ENCODE measurements at places on chromosomes 6 and 20.

GRCh38 chr6:133741375-133741861, 147.5 kb upstream of the TCF21 start:
- no peak for DNase-seq

DNA sequence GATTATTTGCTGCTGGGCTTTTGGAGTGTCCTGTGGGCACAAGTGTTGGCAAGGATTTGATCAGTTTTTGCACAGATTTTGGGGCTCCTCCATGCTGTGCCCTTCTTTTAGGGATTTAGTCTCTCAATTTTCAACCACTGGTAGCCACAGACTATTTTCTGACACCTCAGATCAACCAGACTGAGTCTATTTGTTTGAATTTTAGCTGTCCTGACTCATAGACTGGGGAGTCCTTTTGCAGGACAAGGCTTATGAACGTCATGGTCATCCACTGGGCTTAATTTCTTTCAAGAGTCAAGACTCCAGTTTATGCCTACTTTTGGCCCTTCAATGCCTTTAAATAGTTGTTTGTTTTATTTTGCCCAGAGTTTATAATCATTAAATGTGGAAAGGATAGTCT, 59.3 kb downstream of the BCKDHB start:
- no peak for DNase-seq

DNA sequence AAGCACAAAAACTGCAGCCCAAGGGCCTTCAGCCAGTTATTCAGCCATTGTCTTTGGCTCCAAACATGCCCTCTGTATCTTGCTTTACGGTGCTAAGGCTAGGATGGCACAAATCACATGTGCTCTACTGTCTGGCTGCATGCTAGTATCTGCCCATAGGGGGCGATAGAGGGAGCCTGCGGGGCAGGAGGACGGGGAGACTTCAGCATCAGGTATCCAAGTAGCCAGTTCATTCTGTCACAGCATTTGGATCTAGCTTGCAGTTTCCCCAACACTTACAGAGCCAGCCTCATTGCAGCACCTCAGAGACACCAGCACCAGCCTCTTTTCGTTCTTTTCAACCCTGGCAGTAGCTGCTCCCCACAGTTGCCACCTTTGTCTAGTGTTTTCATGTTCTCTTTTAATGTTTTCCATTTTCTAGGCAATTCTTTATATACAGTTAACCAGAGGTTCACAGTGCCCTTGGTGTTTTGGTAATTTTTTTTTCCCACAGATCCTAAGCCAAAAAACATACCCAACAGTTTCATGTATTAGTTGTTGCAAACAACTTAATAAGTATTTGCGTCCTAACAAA, 705.9 kb downstream of the PTPRT start:
- DNase-seq, result no peak

- DNase-seq, result no peak
Observed at GRCh38 chr20:64001607-64002011, 20.7 kb downstream of the PRPF6 start.

GRCh38 chr6:118869350-118869749, 24.6 kb upstream of the ASF1A start:
- DNase-seq, result no peak

GRCh38 chr20:41746635-41747034, 128.5 kb upstream of the CHD6 start:
- DNase-seq, result no peak

DNA sequence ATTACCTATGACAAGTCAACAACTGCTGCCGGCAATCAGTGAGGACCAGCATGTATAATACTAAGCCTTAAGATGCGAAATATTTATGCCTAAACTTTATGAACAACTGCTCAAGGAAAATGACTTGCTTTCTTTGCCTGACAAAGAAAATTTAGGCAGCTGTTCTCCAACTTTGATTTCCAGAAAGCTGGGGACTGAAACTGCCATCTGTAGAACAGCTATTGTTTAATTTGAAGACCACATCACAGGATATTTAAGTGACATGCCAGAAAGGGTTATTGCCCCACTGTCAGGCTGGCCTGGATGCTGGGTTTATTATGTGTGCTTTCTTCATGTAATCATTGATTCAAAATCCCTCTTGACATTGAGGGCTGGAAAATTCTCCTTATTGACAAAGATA, 153.9 kb upstream of the ENPP5 start:
- DNase-seq, result no peak

DNA sequence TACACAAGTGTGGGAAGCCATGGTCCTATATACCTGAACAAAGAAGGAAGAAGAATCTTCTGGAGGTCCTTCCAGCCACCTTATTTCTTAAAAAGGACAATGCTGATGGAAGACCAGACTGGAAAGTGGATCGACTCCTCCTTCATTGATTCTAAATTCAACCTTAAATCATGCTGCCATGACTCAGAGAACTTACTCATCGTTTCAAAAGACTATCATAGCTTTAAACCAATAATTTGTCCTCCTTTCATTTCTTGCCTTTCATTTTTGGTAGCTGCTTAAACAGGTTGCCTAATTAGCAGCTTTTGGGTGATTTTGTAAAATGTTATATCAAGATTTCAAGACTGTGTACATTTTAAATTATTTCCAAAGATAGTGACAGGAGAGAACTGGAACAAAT, 60.8 kb downstream of the RTN4IP1 start:
- DNase-seq, result no peak

DNA sequence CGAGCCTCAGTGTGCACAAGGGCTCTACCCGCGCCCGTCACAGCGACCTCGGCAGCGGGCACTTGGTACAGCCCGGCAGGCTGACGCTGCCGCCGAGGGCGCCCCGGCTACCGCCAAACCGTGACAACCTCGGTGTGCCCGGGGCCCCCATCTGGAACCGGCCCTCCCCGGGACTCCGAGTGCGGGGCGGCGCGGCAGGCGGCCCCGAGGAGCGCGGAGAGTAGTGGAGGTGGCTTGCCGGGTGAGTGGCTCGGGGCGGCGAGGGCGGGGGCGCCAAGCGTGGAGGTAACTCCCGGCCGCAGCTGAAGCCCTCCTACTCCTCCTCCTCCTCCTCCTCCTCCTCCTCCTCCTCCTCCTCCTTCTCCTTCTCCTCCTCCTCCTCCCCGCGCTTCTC, at the start of gene ISM1:
Gene ISM1, plus strand, starts transcription at position 371 of the 394 bp plus-strand sequence. CDS start 503 bp downstream, outside the sequence.
- peak; percentile 22 for DNase-seq

DNA sequence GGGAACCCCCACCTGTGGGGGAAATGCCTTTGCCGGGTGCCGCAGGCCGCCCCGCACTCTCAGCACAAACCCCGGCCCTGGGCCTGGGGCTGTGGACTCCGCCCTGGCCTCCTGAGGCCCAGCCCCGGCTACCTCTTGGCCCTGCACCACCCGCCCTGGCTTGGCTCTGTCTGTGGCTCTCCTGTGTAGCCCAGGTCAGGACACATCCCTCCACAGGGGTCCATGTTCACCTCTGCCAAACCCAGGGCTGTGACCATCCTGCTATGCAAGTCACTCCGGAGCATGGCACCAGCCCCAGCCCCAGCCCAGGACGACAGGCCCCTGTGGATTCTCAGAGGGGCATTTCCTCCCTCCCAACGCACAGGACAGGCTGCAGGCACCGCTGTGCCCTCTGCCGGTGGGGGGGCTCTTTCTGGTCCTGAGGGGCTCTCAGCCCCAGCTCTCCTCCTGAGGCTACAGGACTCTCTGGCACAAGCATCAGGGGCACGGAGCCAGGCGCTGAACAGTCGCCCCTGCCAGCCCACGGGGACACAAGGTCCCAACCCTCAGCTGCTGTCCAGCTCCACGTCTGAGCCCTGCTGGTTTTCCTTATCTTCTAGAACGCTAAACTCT, 45.7 kb downstream of the TAF4 start:
- no peak for DNase-seq

DNA sequence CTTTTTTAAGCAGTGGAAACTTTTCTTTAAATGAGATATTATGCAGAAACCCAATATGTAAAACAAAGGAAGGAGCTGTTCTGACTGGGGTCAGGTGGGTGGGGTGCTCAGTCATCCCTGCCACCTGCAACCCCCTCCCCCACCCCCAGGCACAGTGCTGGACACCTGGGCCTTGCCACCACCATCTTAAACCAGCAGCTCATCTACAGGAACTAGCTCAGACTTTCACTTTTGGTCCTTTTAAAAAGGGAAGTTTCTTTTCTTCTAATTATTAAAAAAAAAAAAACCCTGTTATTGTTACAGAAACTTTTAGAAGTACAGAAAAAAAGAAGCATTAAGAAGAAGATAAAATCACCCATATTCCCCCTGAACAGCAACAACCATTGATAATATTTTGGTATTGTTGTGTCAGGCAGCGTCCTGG, 37.1 kb downstream of the PPP1R16B start:
- DNase-seq, result no peak

DNA sequence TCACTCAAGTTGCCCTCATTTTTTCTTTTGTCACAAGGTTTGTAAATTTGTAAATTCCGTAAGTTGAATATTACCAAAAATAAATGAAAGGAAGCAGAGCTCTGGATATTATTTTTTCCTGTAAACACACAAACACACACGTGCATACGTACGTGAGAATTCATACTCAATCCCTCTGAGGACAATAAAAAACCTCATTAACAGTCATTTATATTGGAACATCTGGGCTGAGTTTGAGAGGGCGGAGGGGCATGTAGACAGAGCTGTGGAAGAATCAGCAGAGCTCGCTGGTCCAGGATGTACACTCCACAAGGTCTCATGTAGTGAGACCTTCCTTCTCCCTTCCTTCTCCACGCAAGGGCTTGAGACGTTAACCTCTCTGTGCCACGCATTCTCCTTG, 24.2 kb upstream of the DOK5 start:
- no peak for DNase-seq

- no peak for DNase-seq
Observed at GRCh38 chr6:62035952-62036351, 250.1 kb downstream of the KHDRBS2 start.

GRCh38 chr6:139588076-139588639, 213.7 kb upstream of the CITED2 start:
- DNase-seq, result no peak

DNA sequence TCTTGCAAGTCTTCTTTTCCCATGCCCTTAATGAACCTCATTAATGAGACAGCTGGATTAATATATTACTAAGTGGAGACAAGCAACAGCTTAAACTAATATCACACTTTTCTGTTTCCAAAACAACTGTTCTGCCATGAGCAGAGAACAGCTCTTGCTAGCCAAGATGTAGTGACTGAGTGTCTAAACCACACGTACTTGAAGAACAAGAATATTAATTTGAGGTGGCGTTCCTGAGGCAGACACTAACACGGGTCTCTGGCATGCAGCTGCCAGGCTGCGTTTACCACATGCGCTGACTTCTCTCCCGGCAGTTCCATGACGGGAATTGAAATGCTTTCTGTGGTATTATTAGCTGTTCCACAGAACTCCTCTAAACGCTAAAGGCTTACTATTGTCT, 80.6 kb downstream of the FNDC1 start:
- DNase-seq, result no peak

GRCh38 chr20:45080867-45081624, 19.9 kb downstream of the KCNS1 start:
- no peak for DNase-seq

DNA sequence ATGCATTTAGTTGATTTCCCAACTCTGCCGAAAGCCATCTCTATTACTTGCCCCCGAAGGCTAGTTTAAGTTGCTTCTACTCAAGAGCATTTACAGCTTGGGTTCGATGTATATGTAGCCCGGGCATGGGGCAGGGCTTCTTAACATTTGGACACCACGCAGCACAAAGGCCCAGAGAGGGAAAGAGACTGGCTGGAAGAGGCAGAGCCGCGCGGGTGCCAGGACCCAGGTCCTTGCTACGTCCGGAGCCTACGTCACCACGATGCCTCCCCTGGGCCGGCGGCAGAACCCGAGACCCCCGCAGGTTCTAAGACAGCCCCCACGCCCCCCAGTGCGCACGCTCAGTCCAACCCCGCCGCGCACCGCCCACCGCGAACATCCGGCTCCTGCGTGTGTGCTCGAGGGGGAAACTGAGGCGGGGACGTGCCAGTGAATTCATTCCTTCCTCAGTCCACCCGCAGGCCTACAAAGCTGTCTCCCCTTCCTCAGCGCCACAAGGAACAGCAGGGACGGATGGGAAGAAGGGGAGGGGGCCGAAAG, 367 bp upstream of the PCIF1 start:
- DNase-seq, result no peak

DNA sequence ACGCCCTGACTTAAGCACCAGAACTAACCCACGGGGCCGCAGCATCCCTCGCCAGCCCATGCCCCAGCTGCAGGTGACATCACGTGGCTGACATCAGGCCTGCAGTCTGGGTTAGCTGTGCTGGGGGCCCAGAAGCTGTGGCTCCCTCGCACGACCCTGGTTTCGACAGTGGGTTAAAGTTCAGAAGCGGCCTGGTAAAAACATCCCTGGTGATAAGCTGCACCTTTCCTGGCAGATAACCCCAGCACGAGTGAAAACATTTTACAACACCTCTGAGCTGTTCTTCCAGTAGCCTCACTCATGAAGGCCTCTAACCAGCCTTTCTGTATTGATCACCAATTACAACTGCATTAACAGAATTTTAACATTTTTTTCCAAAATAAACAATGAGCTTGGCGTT, 136.4 kb upstream of the RREB1 start:
- no peak for DNase-seq

DNA sequence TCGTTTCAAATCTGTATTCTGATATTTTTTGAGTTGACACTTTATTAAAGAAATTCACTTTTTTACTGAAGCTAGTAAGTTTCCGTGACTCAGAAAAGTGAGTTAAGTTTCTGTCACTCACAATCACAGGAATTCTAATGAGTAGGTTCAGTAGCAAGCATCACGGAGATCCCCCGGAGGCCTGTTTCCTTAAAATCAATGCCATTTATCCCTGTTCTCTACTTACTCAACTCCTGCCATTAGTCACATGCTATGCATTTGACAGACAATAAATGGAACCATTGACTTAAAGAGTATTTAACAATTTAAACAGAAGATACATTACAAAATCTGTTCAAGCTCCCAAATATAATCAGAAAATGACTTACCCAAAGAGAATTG, 9.1 kb downstream of the SLC18B1 start:
- no peak for DNase-seq

DNA sequence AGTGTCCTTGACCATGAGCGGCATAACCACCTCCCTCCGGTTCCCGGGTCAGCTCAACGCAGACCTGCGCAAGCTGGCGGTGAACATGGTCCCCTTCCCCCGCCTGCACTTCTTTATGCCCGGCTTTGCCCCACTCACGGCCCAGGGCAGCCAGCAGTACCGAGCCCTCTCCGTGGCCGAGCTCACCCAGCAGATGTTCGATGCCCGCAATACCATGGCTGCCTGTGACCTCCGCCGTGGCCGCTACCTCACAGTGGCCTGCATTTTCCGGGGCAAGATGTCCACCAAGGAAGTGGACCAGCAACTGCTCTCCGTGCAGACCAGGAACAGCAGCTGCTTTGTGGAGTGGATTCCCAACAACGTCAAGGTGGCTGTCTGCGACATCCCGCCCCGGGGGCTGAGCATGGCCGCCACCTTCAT, 4.9 kb downstream of the TUBB1 start:
- DNase-seq, result no peak

DNA sequence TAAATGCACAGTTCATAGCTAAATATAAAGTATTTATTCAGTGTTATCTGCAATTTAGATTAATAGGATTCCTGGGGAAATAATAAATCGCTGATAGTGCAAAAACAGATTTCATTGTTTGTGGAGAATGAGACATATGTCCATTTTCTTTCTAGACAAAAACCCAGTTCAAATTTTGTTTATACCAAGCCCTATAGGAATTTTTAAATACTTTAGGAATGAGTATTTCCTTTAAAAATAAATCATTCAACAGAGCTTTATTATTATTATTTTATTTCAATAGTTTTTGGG, 86.5 kb downstream of the METTL24 start:
- no peak for DNase-seq

GRCh38 chr20:57795977-57796560, 86.3 kb upstream of the PMEPA1 start:
- no peak for DNase-seq

- DNase-seq, result no peak
Observed at GRCh38 chr20:57930351-57930750, 220.5 kb upstream of the PMEPA1 start.

All from stimulated activated naive CD4-positive, alpha-beta T cell (primary cell).